Mucosa of gallbladder (tissue), 1 donor: ENCODE measurements at places on chromosomes 13 and 19. TPM values are rescaled to one million over a fixed set of nuclear protein-coding genes. Genes with fewer than 3 reads are reported as not detected.

DNA sequence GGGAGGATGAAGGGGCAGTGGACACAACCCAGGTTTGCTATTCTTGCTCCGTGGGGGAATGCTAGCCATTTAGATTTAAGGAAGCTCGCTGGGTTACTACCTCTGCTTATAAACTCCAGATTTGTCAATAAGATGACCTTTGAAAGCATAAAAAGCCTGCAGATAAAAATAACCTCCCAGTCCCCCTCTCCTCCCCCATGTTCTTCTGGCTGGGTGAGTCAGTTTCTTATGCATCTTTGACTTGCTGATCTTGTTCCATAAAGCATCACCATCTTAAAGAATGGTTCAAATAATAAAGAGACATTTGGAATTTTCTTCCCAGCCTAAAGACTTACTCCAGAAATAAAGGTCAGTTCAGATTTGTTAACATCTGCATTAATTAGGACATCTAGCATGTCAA, 118.3 kb upstream of the RNF113B start:
- DNase-seq: no peak

Gene OBI1
- total RNA-seq: 7.3 TPM

- DNase-seq: no peak
Observed at GRCh38 chr19:44820648-44821609, 12.0 kb downstream of the BCAM start.

- DNase-seq: no peak
Observed at GRCh38 chr13:85725433-85725832, 73.8 kb downstream of the SLITRK6 start.

- DNase-seq: no peak
Observed at GRCh38 chr19:5211217-5211822, 129.3 kb downstream of the PTPRS start.

GRCh38 chr13:69793783-69794453, 313.7 kb upstream of the ATXN8OS start:
- no peak for DNase-seq
